Peyer's patch (tissue), 4 donors: ENCODE measurements at places on chromosomes 5 and 9. TPM values are rescaled to one million over a fixed set of nuclear protein-coding genes. Genes with fewer than 3 reads are reported as not detected.

GRCh38 chr9:37870081-37870798 lies 33.7 kb downstream of the SLC25A51 start:
- H3K36me3 ChIP-seq: no peaks in the 10 kb centered on the region
- no peak overlapping the region for H3K4me3 ChIP-seq
- H3K27me3 ChIP-seq: no peaks in the 10 kb centered on the region
- DNase-seq: no peak
- no peaks in the 10 kb centered on the region for H3K4me1 ChIP-seq
- no peak overlapping the region for H3K27ac ChIP-seq

DNA sequence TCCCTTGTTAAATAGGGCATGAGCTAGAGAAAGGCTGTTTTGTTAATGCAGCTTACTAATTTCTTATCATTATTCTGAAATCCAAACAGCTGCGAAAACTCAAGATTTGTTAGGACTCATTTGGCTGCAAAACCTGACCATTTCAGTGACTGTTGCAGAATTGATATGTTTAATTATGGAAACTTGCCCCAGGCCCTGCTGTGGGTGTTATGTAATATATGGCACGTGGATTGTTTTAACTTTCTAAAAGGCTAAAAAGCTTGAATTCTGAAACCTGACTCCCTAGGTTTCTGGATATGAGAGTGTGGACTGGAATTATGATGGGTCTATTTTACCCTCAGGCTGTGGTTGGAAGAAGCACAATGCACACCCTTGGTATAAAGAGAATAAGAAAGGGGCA lies 4.4 kb downstream of the IL9 start:
- no peaks in the 10 kb centered on the region for H3K4me1 ChIP-seq
- H3K4me3 ChIP-seq: no peak overlapping the region
- H3K27ac ChIP-seq: no peak overlapping the region
- no peak for DNase-seq
- H3K36me3 ChIP-seq: no peaks in the 10 kb centered on the region
- no peaks in the 10 kb centered on the region for H3K27me3 ChIP-seq

GRCh38 chr9:77016526-77017504 lies 2.6 kb upstream of the FOXB2 start:
- no peak for DNase-seq
- peaks cover 8% of the 10 kb centered on the region for H3K4me1 ChIP-seq
- H3K27me3 ChIP-seq: no peaks in the 10 kb centered on the region
- no peaks in the 10 kb centered on the region for H3K36me3 ChIP-seq
- no peak overlapping the region for H3K4me3 ChIP-seq

GRCh38 chr5:137751869-137752491 lies 2.2 kb downstream of the HNRNPA0 start:
- peak overlapping the region; percentile 72 for H3K4me3 ChIP-seq
- peak overlapping the region; percentile 99 for H3K27ac ChIP-seq
- no peaks in the 10 kb centered on the region for H3K36me3 ChIP-seq
- no peaks in the 10 kb centered on the region for H3K27me3 ChIP-seq
- no peak for DNase-seq

DNA sequence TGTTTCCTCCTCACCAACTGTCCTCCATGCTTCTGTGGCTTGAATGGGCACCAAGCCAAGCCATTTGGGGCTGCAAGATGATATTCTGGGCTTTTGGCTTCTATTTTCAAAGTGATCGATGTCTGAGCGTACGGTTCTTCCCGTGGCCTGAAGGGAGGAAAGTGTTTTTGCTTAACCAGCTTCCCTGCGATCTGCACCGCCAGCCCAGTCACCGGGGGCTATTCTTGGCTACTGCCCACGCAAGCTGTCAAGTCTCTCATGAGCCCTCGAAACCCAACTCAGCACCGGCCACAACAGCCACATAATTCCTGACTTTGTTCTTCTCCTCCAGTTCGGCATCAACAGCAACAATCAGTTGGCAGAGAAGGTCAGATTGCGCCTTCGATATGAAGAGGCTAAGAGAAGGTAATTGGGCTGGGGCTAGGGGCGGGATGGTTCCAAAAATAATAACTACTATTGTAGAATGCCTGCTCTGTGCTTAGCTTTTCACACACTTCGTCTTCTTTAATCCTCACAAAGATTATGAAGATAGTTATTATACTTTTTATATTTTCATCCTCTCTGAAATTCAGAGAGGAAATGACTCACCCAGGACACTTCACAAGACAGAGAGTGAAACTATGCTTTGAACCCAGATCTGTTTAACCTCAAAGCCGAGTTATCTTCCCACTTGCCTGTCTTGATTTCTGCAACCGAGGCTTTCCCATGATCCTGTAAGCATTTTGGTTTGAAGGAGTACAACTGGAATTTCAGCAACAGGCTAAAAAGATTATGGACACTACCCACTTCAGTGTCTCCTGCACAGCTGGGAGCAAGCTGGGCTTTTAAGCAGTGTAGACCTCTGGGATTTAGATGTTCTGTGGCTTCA lies 76.4 kb upstream of the RARS1 start:
- no peaks in the 10 kb centered on the region for H3K4me1 ChIP-seq
- H3K27me3 ChIP-seq: no peaks in the 10 kb centered on the region

DNA sequence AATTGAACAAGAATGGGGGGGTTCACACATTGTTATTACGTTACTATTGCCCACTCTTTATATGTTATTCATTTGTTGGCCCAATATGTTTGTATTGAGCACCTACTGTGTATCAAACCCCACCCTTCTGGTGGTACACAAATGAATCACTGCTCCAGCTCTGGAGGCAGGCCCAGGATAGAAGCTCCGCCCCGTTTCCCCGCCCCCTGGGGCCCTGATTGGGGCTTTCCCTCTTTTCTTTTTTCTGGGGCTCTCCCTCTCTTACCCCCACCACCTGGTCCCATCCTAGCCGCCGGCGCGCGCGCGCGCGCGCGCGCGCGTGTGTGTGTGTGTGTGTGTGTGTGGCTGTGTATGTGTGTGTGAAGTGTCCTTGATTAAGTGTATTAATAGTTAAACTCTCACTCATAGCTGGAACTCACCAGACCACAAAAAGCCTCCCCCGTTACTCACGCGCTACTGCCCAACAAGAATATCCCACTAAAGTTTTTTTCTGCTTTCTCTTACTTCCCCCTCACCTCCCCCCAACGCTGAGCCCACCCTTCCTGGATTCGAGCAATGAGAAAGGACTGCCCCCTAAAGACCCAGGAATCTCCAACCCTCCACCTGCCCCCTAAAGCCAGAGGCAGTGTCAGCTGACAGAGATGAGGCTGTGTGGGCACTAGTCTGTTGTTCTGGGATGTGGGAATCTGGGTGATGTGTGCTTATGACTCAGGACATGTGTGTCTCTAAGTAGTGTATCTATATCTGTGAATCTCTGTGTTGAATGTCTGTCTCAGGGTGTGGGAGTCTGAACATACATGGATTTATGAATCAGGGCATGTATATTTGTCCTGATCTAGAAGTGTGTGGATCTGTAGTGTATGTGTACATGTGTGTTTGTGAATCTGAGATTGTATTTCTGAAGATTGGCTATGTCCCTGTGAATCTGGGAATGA lies 4.0 kb downstream of the CXXC5 start:
- peak overlapping the region; percentile 86 for H3K27ac ChIP-seq
- peaks cover 78% of the 10 kb centered on the region for H3K4me1 ChIP-seq
- H3K36me3 ChIP-seq: no peaks in the 10 kb centered on the region

GRCh38 chr5:7261049-7261448 lies 134.9 kb upstream of the ADCY2 start:
- no peak overlapping the region for H3K4me3 ChIP-seq
- H3K4me1 ChIP-seq: no peaks in the 10 kb centered on the region
- no peaks in the 10 kb centered on the region for H3K36me3 ChIP-seq

- H3K27me3 ChIP-seq: no peaks in the 10 kb centered on the region
- no peaks in the 10 kb centered on the region for H3K36me3 ChIP-seq
- H3K4me1 ChIP-seq: no peaks in the 10 kb centered on the region
- no peak overlapping the region for H3K4me3 ChIP-seq
Observed at GRCh38 chr9:70113403-70114022, 69.9 kb downstream of the MAMDC2 start.

GRCh38 chr9:89178830-89179539 lies 367 bp upstream of the SHC3 start:
- H3K27ac ChIP-seq: peak overlapping the region; percentile 77
- H3K27me3 ChIP-seq: peaks cover 17% of the 10 kb centered on the region
- no peaks in the 10 kb centered on the region for H3K36me3 ChIP-seq
- DNase-seq: no peak
- no peaks in the 10 kb centered on the region for H3K4me1 ChIP-seq

DNA sequence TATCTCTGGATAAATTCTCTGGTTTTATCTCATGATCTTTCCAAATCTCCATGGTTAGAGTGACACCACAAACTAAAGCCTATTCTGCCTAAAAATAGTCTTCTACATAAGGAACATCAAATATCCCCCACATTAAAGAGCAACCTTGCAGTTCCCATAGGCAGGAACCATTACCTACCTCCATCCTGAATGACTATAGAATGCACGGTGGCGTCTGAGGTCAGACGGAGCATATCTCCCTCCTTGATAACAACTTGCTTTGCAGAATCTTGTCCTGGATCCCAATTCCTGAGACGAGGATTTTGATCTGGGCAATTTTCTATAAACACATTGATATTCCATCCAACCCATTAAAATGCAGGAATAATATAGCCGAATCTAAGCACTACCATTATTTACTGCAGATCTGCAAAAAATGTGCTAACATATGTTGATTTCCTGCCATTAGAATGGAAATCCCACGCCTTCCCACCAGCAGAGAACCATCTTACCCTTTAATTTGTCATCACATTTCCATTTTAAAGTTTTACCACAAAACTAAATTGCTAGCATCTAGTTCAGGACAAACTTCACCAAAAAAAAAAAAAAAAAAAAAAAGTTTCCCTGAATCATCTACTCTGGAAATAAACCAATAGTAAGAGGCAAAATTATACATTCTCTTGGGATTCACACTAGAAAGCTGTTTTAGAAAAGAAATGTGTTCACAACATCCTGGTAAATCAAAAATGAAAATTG lies 22.1 kb downstream of the CEMIP2 start:
- DNase-seq: no peak
- H3K4me1 ChIP-seq: no peaks in the 10 kb centered on the region
- no peaks in the 10 kb centered on the region for H3K36me3 ChIP-seq
- H3K27ac ChIP-seq: no peak overlapping the region

GRCh38 chr5:87307796-87308423 lies 40.2 kb downstream of the RASA1 start:
- DNase-seq: no peak
- H3K36me3 ChIP-seq: no peaks in the 10 kb centered on the region
- H3K4me3 ChIP-seq: no peak overlapping the region
- no peak overlapping the region for H3K27ac ChIP-seq
- H3K27me3 ChIP-seq: no peaks in the 10 kb centered on the region
- H3K4me1 ChIP-seq: no peaks in the 10 kb centered on the region

GRCh38 chr5:34608859-34609648 lies 47.1 kb upstream of the RAI14 start:
- peak overlapping the region; percentile 55 for H3K27ac ChIP-seq
- no peaks in the 10 kb centered on the region for H3K36me3 ChIP-seq
- H3K4me3 ChIP-seq: no peak overlapping the region
- DNase-seq: no peak
- no peaks in the 10 kb centered on the region for H3K27me3 ChIP-seq

DNA sequence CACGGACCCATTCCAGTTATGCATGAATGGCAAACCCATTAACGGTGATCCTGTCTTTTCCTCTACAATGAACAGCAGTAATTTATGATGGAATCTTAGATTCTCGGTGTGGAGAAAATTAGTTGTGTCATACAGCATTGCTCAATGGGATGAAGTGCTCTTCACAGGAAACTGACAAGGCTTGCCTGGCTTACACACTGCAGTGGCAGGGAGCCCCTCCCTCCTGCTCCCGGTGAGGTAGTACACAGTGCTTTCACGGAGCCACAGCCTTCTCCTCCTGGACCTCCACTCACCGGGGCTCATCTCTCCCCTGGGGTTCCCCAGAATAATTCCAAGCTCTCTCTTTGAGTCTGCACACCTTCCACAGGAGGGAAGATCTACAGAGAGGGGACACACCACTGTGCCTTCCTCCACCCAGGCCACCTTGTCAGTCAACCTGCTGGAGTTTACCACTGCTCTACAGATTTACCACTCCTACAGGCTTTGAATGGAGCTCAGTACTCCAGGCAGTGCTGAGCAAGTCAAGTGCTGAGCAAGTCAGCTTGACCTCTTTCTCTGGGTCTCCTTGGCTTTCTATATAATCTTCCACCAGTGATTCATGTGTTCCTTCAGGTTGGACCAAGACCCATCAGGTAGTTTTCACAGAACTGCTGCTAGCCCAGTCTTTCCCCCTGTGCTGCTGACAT lies 59.1 kb upstream of the TBC1D2 start:
- no peaks in the 10 kb centered on the region for H3K4me1 ChIP-seq
- no peaks in the 10 kb centered on the region for H3K36me3 ChIP-seq
- DNase-seq: no peak
- H3K27me3 ChIP-seq: no peaks in the 10 kb centered on the region

DNA sequence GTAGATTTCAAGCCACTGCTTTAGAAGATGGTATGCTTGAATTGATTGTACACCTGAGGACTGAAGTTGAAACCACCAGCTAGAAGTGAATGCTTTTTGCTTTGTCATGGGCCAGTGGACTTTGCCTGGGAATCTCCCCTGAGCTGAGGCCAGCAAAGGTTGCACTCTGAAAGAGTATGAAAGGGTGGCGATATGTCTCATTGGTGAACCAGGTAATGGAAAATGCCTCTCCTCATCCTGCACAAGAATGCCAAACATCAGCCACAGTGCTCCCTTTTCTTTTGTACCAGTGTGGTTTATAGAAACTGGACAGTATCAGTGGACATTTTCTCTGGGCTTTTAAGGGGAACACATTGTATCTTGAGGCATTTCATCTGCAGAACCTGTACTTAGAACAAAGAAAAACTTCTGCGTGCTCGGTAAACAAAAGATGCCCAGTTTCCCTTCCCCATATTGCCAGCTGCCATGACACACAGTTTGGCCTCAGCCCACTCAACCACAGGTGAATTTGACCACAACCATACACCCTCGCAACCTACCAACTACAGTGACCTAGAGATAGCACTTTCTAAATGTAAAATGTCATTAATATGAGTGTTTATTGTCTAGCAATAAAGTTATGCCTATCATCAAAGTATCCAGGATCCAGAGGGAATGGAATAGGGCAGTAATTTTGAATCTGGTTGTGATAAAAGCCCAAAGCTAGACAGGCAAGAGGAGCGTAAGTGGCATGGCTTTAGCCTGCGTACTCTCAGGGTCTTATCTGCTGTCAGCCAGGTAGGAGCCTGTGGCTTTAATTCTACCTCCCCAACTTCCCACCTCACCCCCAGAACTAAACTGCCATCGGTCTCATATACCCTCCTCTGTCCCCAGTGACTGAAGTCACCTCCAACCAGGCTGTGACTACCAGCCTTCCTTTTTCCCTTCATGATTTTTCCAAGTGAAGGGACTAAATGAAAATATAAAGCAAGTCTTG lies 79.5 kb upstream of the LHFPL2 start:
- H3K36me3 ChIP-seq: no peaks in the 10 kb centered on the region
- peak; percentile 91 for DNase-seq
- no peak overlapping the region for H3K4me3 ChIP-seq
- no peaks in the 10 kb centered on the region for H3K4me1 ChIP-seq

GRCh38 chr9:115157245-115157674 lies 39.3 kb upstream of the TNC start:
- no peak for DNase-seq
- no peaks in the 10 kb centered on the region for H3K36me3 ChIP-seq
- no peak overlapping the region for H3K4me3 ChIP-seq
- no peaks in the 10 kb centered on the region for H3K4me1 ChIP-seq

Gene PCDHGB4
- 1.7 TPM for total RNA-seq

Gene PRUNE2
- 37.8 TPM for total RNA-seq

Gene FASTKD3
- 10.0 TPM for total RNA-seq

Gene SLC22A4
- total RNA-seq: not detected

Gene PLGRKT
- 43.6 TPM for total RNA-seq
